ENCODE measurements at places on chromosomes 4 and X.

- DNase-seq = no peak
These were observed 99.1 kb downstream of the MAML3 start for GRCh38 chr4:140054861-140055260.

DNA sequence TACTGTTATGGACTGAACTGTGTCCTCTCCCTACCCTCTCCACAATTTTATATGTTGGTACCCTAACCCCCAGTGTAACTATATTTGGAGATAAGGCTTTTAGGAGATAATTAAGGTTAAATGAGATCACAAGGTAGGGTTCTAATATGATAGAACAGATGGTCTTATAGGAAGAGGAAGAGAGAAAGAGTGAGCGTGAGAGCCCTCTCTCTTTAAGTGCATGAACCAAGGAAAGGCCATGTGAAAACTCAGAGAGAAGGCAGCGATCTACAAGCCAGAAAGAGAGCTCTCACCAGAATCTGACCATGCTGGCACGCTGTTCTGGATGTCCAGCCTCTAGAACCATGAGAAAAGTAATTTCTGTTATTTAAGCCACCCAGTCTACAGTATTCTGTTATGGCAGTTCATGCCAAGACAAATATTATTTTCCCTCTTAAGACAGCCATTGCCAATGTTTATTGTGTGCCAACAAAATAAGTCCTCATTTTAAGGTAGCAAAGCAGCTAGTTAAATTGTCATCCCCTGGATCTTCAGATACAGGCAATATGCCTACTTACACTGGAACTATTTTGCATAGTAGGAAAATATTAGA is 336.2 kb downstream of the MID1IP1 start:
- DNase-seq = no peak

DNA sequence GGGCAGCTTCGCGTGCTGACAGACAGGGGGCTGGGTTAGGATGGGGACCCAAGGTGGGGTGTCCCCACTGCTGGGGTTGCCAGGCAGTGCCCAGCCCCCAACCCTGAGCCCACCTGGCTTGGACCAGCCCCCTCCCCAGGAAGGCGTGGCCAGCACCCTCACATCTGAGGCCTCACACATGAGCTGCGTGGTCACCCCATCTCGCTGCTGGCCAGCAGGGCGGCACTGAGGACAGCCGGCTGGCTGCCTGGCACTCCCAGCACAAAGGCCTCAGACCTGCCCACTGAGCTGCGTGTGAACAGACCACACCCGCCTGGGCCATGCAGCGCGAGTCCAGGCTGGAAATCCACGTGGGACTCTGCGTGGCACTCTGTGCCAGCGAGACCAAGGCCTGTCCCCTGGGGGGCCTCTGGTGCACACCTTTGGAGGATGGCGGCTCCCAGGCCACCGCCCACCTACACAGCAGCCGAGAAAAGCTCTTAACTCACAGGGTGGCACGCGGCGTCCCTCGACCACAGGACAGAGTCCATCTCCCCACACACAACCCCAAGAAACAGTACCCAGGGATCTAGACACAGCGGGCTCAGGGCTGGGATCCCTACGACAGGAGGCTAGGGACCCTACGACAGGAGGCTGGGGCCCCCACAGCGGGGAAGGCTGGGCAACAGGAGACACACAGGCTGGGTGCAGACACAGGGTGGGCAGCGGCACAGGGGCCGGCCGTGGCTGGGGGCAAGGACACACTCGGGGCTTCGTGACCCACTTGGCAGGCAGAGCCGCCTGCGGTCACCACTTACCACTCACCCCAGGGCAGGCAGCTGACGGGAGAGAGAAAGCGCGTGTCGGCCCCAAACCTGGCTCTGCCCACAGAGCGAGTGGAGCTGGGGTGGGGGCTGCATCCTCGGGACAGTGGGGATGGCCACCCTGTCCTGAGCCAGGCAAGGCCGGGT is 9.8 kb downstream of the DGKQ start:
- DNase-seq = no peak

GRCh38 chrX:71482228-71482958 is 50.5 kb upstream of the OGT start:
- no peak for DNase-seq

- DNase-seq = no peak
These were observed 682.3 kb downstream of the TRIML1 start for GRCh38 chr4:188821500-188821899.

DNA sequence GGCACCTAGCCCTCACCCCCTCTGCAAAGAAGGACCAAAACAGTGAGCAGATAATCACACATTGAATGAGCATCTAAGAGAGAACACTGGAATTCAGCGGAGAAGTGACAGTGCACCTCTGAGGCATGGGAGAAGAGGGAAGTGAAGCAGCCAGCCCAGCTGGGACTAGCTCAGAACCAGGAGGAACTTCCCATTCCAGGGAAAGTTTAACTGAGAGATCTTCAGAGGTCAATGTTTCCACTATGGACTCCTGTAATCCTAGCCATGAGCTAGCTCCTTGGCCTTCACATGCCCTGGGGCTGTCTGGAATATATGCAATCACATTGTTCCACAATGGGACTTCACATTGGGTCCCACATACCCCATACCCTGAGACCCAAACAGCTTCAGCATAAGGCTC is 24.4 kb downstream of the TLR6 start:
- DNase-seq = no peak

DNA sequence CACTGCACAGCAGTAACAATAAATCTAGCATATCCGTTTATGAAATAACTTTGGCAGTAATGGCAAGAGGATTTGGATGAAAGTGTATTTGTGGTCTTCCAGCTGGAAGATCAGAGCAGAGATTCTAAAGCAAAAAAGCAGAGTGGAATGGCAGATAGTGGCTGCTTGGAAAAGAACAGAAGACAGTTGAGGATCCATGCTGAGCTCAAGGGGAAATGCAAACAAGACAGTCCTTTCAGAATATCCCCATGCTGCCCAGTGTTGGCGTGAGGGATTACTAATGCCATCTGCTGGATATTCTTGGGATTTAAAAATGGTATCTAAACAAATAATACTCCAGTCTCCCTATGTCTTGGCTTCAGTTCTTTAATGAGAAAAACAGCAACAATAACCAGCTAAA is 629.1 kb upstream of the ATOH1 start:
- peak; percentile 71 for DNase-seq

DNA sequence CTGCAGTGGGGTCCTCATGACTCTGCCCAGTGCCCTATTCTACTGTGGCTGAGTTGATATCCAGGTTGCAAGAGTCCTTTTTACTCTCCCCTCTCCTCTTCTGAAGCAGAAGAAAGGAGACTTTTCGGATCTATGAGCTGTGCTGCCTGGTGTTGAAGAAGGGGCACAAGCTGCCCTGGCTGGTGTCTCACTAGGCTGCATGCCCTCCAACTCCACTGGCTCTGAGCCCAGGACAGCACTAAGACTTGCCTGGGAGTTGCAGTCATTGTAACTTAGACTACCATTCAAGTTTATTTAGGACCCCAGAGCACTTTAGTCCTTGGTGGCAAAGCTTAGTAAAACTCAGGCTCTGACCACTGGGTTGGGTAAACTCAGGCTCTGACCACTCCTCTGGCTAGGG is 89.4 kb downstream of the GABRB1 start:
- DNase-seq = no peak

DNA sequence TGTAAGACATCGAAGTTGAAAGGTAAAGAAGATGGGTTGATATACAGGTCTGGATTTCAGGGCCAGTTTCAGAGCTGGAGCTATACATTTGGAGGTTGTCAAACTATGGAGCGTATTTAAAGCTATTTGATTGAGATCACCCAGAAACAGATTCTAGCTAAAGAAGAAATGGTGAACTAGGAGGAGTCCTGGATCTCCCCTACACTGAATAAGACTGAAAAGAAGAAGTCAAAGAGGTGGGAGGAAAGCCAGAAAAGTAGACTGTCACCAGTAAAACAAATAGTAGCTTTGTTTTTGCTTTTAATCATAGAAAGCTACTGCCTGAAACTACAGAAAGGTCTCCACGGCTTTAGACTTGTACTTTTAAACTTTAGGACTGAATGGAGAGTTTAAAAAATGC is 5.0 kb upstream of the NDP start:
- DNase-seq = no peak

DNA sequence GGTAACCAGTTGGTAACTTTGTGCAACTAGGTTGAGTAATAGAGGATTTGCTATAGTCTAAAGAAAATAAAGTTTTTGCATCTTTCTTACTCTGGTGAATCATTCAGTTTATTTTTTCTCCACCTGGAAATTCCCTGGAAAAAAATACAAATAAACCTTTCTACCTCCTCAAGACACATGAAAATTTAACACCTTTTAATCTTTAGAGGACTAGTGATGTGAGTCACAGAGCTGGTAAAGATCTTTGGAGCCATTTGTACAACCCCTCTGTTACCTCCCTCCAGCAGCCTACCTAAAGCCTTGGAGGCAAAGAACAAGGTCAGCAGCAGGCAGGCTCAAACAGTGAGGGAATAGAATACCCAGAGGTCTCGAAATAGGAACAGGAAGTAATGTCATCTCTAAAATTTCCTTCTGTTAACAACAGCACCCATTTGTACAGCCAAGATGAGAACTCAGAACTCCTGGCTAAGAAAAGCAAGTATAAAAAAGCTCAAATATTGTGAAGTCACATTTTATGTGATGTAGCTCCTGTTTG is 10.2 kb upstream of the MAOB start:
- no peak for DNase-seq

- DNase-seq = no peak
These were observed 46.6 kb downstream of the CD40LG start for GRCh38 chrX:136694431-136695087.

All from NCI-H187 (cell line).